ENCODE measurements at places on chromosomes 13 and 19.
A peak's percentile ranks its signal among the peaks of the same experiment; 100 is the strongest.

DNA sequence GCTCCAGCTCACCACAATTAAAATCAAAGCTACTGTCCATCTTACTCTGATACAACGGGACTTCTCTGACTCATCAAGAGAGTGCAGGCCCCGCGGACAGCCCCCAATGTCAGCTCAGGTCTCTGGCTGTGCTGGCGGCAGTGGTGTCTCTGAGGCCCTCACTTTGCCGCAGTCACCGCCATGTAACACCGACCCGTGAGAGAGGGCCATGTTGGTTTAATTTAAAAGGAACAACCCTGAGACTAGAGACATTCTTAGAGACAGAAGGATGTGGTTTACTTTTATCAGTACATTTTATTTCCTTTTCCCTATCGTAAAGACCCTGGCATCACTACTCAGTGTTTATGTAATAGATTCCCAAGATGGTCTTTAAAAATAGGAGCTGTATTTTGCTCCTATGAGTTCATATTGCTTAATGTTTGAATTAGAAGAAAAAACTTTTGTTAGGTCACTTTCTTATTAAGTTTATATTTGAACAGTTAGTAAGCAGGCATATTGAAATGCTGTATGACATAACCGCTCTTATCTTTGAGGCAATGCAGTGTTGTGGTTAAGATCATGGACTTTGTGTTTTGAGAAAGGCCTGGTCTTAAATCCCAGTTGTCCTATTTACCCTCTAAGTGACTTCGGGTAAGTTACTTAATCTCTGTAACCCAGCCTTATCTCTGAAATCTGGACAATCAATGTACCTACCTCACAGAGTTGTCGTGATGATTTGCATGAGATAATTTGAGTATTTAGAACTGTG lies 23.4 kb downstream of the DGKH start:
- DNase-seq = no peak

- DNase-seq = no peak
These were observed 1.3 kb downstream of the TPP2 start for GRCh38 chr13:102598061-102598460.

- no peak for DNase-seq
These were observed 12.7 kb downstream of the EGLN2 start for GRCh38 chr19:40811478-40812341.

GRCh38 chr13:23159760-23160637 lies 20.8 kb upstream of the SGCG start:
- no peak for DNase-seq

DNA sequence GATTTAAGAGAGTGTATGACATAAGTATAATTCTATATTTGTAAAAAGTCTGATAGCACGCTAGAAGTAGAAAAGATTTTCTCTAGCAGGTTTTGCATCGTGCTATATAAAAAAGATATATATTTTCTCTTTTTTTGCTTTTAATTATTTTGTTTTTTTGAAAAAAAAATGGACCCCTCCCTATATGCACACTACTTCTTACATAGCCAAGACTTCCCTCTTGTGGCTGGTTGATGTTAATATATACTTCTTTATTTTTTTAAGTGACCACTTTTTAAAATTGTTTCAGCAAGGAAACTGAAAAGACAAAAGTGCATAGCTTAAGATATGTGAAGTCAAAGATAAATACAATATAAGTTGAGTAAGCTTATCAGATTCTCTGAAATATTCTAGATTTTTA lies 1202.8 kb downstream of the DIAPH3 start:
- peak; percentile 9 for DNase-seq

- DNase-seq = no peak
These were observed 19.3 kb downstream of the GADD45B start for GRCh38 chr19:2495130-2495641.

GRCh38 chr19:51473009-51473707 lies 5.2 kb upstream of the CEACAM18 start:
- peak; percentile 56 for DNase-seq
